ENCODE measurements at places on chromosomes 16 and 17.

- no peak for DNase-seq
These were observed 839.6 kb upstream of the GOT2 start for GRCh38 chr16:59573528-59574271.

DNA sequence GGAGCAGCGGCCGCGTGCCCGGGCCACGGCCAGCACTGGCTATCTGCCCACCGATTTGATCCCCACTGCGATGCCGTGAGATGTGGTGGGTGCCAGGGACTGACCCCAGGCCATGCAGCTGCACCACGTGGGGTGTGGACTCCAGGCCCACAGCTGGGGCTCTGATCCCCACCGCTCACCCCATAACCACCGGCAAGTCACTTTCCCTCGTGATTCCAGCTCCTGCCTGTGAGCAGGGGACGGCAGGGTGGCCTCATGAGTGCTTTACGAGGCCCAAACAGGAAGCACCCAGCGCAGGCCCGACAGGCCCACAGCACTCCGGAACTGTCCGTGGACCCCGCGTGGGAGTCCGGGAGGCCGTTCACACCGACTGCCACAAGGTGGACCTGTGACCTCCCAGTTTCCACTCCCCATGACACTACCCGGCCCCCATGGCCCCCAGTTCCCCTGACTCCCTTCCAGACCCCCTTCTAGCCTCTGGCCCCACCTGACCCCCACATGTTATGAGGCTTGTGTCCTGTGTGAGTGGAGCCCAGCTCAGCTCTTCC lies 616 bp downstream of the PTX4 start:
- DNase-seq: no peak

GRCh38 chr17:42674755-42675347 lies 1.9 kb downstream of the PLEKHH3 start:
- DNase-seq: no peak

DNA sequence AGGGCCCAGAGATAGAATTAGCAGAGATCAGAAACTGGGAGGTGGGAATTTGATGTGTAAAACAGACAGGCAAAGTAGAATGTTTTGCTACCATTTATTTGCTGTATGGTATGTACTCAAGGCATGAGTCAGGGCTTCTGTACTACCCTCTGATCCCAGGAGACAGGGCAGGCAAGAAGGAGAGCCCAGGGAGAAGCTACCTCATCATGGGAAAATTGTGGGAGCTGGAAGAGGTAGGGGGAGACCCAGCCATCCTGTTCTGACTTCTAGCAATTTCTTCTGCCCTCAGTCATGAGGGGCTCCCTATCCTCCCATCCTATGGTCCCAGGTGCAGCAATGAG lies 1.7 kb upstream of the PIGS start:
- no peak for DNase-seq

DNA sequence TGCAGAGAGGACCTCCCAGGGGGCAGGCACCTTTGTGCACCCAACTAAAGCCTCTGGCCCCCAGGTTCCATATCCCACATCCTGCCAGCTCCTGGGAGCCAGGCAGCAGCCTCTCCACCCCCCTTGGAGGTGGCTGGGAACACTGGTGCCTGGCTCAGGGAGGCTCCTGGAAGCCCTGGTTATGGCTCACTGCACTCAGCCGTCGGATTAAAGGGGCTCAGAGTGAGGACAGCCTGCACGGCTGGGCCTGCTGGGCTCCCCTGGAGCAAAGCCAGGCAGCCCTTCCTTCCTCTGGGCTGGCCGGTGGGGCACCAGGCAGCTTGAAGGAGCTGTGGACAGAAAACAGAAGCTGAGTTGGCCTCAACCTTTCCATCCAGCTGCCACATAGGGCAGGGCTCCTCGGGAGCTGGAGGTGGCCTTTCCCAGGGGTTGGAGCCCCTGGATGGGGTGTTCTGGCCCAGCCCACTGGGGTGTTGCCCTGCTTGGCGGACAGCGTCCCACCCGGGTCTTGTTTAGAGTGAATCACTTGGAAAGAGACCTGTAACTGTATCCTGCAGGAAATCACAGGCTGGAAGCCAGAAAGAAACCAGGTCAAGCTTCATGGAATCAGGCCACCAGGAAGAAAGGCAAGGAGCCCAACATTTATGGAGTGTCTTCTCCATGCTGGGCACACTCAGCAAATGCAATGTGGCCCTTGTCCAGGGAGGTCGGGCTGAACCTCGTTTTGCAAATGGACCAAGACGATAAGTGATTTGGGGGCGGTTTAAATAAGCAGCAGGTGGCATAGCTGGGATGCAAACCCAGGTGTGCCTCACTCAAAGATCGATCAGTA lies 253.3 kb downstream of the SOX9 start:
- no peak for DNase-seq

DNA sequence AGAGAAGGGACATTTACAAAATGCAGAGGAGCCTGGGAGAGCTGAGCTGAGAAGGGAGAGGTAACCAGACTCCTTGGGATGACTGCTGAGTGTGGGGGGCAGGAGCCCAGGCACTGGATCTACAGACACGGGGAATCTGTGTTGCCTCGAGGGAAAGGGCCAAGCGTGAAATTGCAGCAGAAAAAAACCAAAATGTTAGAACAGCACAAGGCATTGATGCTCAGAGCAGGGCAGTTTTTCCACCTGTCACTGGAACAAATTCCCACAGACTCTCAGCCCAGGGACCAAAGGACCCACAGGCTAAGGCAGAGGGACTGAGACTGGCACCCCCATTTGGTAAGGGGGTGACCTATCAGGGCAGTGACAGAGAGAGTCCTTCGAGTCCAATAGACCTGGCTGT lies 2.0 kb downstream of the PITPNM3 start:
- DNase-seq: no peak

GRCh38 chr17:28846231-28846630 lies 3.6 kb upstream of the FAM222B start:
- no peak for DNase-seq

- DNase-seq: no peak
These were observed 4.3 kb downstream of the RHBDF1 start for GRCh38 chr16:67884-68789.

- no peak for DNase-seq
These were observed 13.2 kb downstream of the DYNLRB2 start for GRCh38 chr16:80554033-80554432.

DNA sequence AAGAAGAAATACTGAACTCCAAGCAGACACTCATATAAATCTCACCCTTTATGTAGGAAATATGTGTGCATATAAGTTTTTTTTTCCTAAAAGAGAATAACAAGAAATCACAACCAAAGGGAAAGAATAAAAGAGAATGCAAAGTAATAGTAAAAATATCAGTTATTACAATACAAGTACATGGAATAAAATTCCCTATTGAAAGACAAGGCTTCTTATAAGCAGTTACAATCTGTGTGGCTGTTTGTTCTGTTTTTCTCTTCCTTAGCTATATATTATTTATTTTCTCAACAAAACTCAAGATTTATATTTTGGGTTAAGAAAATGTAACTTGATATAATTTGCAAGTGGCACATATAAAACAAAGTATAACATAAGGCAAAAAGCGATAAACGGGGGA lies 41.7 kb downstream of the SLC5A11 start:
- DNase-seq: no peak

GRCh38 chr16:1731603-1732002 lies 25.6 kb downstream of the MAPK8IP3 start:
- DNase-seq: no peak

DNA sequence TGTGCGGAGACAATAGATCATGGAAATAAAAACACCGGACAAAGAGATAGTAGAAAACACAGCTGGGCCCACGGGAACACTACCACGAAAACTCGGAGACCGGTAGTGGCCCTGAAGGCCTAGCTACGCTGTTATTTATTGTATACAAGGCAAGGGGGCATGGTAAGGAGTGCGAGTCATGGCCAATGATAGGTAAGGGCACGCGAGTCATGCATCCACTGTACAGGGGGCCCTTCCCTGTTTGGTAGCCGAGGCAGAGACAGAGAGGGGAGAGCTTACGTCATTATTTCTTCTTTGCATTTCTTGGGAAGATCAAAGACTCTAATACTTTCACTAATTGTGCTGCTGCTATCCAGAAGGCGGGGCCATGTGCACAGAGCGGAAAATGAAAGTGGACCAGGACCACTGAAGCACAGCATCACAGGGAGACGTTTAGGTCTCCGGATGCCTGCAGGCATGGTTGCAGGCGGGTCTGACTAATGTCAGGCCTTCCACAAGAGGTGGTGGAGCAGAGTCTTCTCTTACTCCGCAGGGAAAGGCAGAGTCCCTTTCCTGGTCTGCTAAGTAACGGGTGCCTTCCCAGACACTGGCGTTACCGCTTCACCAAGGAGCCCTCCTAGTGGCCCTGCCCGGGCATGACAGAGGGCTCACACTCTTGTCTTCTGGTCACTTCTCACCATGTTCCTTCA lies 74.4 kb upstream of the ARL4D start:
- no peak for DNase-seq

DNA sequence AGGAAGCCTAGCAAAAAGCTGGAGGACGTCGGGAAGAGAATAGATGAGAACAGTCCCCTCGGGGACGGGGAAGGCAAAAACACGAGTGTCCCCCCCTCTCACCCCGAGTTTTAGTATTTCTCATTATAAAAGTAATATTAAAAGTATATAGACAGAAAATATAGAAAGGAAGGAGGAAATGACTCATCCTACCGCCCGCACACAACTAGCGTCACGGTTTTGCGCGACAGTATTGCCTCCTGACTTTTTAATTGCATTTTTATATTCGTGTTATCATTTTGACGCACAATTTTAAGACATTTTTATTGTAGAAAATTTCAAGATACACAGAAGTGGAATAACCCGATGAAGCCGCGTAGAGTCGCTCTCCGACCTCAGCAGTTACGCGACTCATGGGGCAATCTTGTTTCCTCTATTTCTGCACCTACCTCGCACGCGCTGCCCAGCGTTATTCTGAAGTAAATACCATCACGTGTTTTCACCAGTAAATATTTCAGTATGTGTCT lies 652 bp upstream of the SLC25A19 start:
- DNase-seq: peak; percentile 72

DNA sequence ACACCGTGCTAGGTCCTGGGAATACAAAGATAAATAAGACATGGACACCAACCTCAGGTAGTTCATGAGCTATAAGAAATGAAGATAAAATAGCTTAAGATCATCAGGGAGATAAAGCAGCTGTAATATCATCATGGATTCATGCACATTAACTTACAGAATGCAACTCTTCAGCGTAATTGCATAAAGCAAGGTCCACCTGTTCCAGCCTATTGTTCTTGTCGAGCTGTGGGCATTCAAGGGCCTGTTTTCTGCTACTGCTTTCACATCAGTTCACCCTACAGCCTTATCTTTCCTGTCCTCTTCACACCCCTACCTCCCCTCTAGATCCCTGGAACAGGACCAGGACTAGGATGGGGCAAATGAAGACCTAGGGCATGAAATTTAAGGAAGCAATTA lies 133.9 kb downstream of the SPACA3 start:
- no peak for DNase-seq

- DNase-seq: no peak
These were observed 45.6 kb downstream of the RMI2 start for GRCh38 chr16:11390573-11391495.

GRCh38 chr16:20074099-20074991 lies 655 bp upstream of the GPR139 start:
- DNase-seq: no peak

DNA sequence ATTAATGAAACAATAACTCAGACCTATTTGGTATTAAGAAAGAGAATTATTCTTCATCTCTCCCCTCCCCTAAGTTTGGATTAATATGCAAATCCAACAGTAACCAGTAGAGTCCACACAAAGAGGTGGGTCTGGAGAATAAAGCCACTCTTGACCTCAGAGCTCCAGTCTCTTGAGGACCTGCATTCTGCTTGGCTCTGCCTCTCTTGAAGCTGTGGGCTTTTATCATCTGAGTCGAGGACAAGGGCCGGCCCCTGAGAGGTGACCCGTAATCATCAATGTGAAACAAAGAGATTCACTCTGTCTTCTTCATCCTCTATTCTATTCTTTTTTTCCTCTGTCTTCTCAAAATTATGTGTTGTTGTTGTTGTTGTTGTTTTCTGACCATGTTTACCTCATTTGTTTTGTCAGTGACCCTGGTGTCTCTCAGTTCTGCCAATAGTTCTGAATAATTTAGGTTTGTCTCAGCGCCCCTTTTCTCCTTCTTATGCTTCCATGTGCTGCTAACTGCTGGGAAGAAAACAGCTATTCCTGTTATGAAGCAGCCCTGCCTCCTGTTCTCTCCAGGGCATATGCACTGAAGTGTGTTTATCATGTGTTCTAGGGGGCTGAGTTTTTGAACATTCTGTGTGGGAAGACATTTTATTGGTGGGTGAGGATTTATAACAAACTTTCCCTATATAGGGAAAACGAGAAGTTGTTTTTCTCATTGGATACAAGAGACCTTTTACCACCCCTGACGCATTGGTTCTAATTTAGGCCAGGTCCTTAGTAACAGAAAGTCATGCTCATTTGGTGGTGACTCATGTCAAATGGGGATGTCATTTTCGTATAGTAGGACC lies 135.8 kb downstream of the TRIM37 start:
- DNase-seq: no peak

DNA sequence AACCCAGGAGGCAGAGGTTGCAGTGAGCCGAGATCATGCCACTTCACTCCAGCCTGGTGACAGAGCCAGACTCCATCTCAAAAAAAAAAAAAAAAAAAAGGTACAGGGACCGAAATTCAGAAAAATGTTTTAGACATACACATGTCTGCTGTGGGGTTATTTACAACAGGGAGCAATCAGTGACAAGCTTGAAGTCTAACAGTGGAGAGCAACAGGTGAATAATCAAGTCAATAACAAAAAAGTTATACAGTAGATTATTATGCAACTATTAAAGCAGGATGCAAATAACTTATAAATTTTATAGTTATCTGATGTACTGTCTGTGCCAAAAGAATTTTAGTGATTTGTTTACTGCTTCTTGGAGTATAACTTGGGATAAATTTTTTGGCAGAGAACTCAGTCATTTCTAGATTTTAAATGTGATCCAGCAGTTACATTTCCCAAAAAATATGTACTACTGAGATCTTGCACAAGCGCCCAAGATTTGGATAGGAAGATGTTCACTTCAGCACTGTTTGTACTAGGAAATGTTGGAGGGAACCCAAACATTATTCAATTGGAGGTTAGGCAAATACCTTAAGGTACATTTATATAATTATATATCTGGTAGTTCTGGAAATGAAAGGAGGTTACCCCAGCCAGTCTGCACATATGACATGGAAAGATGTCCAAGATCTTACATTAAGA lies 34.1 kb downstream of the EEF2K start:
- DNase-seq: no peak

DNA sequence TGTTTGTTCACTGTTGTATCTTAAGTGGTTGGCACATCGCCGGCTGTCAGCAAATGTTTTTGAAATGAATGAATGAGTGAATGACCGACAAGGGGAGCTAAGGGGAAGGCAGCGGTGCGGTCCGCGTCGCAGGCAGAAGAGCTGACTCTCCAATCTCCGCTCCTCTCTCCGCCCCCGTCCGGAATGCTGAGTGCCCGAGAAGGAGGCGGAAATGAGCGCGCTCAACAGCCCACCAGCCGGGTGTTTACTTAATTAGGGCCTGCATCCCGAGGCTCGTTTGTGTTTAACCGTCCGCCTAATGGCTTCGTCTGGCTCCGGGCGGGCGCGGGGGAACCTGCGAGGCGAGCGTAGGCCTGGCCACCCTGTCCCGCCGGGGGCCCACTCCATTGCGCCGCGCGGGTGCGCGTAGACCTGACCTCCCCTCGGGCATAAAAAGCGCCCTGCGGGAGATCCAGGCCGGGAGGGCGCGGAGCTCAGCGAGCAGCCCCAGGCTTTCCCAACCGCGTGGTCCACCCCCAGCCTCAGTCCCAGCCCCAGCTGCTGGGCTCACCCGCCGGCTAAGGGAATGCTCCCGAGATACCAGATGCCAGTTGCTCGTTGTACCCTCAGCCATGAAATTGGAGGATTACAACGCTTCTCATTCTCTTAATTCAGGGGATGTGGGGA lies 2.5 kb upstream of the CDH3 start:
- no peak for DNase-seq
